ENCODE measurements at places on chromosomes 1 and 21. TPM values are rescaled to one million over a fixed set of nuclear protein-coding genes. Genes with fewer than 3 reads are reported as not detected.

Gene SLC2A5
- total RNA-seq: 0.55 TPM

- no peaks in the 10 kb centered on the region for H3K4me1 ChIP-seq
- no peak overlapping the region for H3K27ac ChIP-seq
- DNase-seq: no peak
- no peak overlapping the region for H3K4me3 ChIP-seq
These were observed 260.6 kb upstream of the ESRRG start for GRCh38 chr1:216983823-216984222.

DNA sequence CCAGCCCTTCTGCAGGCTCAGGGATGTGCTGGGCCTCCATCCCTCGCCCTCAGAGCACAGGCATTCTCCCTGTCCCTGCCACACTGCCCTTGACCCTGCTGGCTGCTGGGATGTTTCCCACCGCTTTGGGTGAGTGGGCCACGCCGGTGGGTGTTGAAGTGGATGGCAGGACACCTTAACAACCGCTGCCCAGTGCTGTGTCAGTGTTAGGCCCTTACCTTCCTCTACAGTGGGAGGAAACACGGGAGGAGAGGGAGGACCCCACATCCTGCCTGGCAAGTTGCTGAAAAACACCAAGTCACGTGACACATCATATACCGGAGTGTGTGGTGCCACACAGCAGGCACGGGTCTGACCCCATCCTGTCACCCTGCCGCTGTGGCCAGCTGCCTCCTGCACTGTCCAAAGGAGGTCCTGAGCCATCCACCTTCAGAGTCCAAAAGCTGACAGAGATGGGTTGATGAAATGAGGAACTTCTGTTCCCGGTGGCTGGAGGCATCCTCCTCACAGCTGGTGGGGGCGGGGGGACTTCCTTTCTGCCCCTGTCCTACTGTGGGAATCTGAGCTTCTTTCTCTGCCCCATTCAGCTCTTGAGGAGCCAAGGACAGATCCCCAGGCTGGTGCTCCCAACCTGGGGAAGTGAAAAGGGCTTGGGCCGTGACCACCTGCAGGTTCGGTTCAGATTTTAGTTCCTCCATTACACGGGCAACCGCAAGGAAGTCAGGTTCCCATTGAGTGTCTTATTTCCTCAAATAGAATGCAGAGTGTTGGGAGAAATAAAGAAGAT is 3.2 kb upstream of the THEMIS2 start:
- H3K27ac ChIP-seq: peak overlapping the region; percentile 97
- H3K36me3 ChIP-seq: no peaks in the 10 kb centered on the region
- peaks cover 34% of the 10 kb centered on the region for H3K4me1 ChIP-seq
- peak; percentile 64 for DNase-seq
- H3K4me3 ChIP-seq: peak overlapping the region; percentile 79

Gene CADM3
- not detected for total RNA-seq

GRCh38 chr1:201715801-201716741 is 112.9 kb upstream of the IPO9 start:
- no peak overlapping the region for H3K4me3 ChIP-seq
- H3K36me3 ChIP-seq: no peaks in the 10 kb centered on the region
- no peaks in the 10 kb centered on the region for H3K27me3 ChIP-seq
- no peak overlapping the region for H3K27ac ChIP-seq
- no peak for DNase-seq

DNA sequence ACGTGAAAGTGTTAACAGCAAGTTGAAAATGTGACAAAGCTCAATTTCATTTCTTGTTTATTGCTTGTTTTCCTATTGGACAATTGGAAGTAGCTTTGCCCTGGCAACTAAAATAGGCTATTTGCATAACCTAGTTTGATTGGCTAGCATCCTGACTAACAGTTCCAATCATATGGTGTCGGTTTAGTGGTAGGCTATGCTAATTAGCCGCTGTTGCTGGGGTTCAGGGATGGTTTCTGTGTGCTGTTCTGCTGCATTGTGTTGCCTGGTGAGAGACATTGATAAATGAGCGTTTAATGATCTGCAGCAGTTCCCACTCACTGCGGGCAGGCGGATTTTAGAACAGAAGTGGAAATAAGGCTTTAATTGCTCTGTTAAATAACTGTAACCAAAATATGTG is 68.5 kb downstream of the DYRK1A start:
- H3K27me3 ChIP-seq: no peaks in the 10 kb centered on the region
- peak; percentile 85 for DNase-seq
- H3K4me3 ChIP-seq: no peak overlapping the region
- no peak overlapping the region for H3K27ac ChIP-seq
- peaks cover 39% of the 10 kb centered on the region for H3K4me1 ChIP-seq
- peaks cover 13% of the 10 kb centered on the region for H3K36me3 ChIP-seq

DNA sequence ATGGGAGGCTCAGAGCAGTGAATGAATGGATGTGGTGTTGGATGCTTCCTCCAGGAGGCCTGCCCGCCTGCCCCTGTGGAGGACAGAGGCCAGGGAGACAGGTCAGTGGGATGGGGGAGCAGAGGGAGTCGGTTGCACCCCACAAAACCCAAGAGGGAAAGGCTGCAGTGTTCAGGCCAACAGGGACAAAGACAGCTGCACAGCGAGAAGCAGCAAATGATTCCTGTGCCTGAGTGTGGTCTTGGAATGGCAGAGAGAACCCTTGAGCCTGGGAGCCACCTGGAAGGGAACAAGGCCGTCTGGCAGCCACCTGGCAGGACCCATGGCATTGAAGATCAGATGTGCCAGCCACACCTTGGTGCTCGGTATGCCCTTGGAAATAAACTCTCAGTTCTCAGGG is 8.1 kb downstream of the TFF3 start:
- H3K4me3 ChIP-seq: no peak overlapping the region
- no peak overlapping the region for H3K27ac ChIP-seq
- H3K27me3 ChIP-seq: no peaks in the 10 kb centered on the region
- H3K4me1 ChIP-seq: peaks cover 13% of the 10 kb centered on the region
- no peak for DNase-seq

DNA sequence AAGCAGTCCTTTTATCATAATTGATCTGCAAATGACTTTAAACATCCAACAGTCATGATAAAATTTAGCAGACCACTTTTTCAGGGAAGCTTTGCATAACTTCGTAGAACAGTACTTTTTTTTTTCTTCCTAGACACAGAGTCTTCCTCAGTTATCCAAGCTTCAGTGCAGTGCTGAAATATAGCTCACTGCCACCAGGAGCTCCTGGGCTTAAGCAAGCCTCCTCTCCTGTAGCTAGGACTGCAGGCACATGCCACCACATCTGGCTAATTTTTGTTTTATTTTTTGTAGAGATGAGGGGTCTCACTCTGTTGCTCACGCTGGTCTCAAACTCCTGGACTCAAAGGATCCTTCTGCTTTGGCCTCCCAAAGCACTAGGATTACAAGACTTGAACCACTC is 3.8 kb downstream of the F13B start:
- no peak for DNase-seq
- no peak overlapping the region for H3K4me3 ChIP-seq
- H3K36me3 ChIP-seq: no peaks in the 10 kb centered on the region
- peaks cover 6% of the 10 kb centered on the region for H3K27me3 ChIP-seq

DNA sequence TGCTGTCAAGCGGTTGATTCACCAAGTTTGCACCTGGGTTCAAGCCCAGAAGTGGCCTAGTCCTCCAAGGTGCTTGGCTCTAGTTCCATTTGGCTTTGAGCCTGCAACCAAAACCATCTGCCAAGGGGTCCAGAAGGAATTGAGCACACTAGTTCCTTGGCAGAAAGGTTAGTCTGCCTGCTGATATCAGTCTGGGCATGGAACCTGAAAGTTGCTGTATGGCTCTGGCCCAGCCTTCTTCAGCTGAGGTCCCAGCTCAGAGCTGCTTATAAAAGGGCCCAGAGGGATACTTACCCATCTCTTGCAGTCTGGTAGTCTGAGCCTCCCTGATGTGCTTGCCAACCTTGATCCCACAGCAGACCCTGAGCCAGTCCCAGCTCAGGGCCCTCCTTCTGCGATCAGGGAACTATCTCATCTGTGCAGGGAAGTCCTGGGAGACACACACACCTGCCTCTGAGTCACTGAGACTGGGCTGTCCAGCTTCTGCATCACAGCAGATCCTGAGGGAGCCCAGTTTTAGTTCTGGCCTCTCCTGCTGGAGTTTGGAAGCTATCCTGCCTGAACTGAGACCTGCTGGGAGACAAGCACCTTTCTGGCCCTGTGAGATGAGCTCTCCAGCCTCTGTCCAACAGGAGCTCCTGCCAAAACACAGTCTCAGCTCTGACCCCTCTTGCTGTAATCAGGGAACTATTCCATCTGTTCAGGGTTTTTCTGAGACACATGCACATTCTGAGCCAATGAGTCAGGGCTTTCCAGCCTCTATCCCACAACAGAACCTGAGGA is 75.8 kb downstream of the CTH start:
- no peaks in the 10 kb centered on the region for H3K4me1 ChIP-seq
- H3K27ac ChIP-seq: no peak overlapping the region
- DNase-seq: no peak

Gene TMEM200B
- total RNA-seq: not detected

- no peak overlapping the region for H3K4me3 ChIP-seq
- H3K27me3 ChIP-seq: peaks cover 14% of the 10 kb centered on the region
- DNase-seq: no peak
- no peaks in the 10 kb centered on the region for H3K4me1 ChIP-seq
- no peaks in the 10 kb centered on the region for H3K36me3 ChIP-seq
- no peak overlapping the region for H3K27ac ChIP-seq
These were observed 45.0 kb upstream of the DAB1 start for GRCh38 chr1:57468641-57469523.

DNA sequence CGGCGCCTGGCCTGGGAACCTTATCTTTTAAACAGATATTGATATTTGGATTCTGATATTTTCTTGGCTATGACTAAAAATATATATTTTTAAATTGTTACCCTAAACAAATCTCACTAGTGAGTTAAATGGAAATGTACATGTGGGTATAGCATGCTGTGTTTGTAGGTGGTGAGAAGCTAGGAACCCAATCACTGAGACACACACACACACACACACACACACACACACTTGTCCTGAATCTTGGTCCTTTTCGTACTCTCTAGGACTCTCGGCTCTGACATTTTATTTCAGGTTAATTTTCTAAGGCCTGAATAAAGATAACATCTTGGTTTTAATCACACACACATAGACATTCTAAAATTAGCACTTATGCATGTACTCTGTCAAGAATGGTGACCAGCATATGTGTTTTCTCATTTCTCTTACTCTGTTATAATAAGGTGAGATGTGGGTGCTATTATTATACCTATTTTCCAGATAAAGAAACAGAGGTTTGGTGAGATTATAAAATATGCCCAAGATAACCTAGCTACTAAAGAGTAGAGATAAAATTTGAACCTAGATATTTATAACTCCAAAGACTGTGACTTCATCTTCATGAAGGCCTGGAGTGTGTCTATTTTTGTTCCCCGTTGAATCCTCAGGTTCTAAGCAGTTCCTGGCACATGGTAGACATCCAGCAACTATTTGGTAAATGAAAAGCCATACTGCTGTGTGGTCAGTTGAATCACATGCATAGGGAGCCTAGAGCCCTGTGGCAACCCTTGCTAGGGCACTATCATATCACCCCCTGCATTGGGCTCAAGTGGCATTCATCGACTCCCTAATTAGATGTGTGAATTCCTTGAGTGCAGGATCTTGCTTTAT is 85.0 kb upstream of the RAB3GAP2 start:
- H3K4me3 ChIP-seq: no peak overlapping the region
- no peaks in the 10 kb centered on the region for H3K36me3 ChIP-seq
- no peaks in the 10 kb centered on the region for H3K4me1 ChIP-seq
- peaks cover 10% of the 10 kb centered on the region for H3K27me3 ChIP-seq
- DNase-seq: no peak
- H3K27ac ChIP-seq: no peak overlapping the region

DNA sequence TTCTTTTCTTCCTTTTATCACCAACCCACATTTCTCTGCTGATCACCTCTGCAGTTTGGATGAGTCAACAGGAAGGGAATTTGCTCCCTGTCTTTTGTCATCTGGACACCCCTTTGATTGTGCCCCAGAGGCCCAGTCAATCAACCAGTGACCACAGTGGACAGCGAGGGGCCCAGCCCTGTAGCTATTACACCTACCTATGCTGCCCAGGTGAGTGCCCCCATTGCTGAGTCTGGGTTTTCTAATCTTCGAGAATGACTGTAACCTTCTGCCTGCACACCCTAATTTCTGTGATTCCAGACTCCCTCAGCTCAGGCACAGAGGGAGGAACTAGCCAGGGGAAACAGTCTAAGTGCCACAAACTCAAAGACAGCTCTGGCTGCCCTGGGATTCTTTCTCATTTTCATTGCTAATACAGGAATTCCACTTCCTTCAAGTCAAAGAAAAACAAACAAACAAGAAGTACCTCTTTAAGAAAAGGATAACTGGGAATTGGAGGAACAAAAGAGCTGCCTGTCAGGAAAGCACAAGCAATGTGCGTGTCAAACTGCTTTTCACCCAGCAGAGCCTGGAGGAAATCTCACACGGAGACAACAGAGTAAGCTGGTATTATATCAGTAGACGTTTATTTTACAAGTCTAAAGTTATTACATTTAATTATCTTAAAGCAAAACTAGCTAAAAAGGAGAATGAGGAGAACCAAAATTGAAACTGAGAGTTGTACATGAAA is 311.1 kb downstream of the AJAP1 start:
- H3K4me3 ChIP-seq: no peak overlapping the region
- no peaks in the 10 kb centered on the region for H3K36me3 ChIP-seq
- no peak for DNase-seq
- H3K27me3 ChIP-seq: peaks cover 26% of the 10 kb centered on the region
- no peaks in the 10 kb centered on the region for H3K4me1 ChIP-seq
- H3K27ac ChIP-seq: no peak overlapping the region

Gene GBP5
- total RNA-seq: 22.2 TPM
